Fibroblast of skin of right quadriceps (primary cell): ENCODE measurements at places on chromosomes 3 and 15.
A peak's percentile ranks its signal among the peaks of the same experiment; 100 is the strongest.

DNA sequence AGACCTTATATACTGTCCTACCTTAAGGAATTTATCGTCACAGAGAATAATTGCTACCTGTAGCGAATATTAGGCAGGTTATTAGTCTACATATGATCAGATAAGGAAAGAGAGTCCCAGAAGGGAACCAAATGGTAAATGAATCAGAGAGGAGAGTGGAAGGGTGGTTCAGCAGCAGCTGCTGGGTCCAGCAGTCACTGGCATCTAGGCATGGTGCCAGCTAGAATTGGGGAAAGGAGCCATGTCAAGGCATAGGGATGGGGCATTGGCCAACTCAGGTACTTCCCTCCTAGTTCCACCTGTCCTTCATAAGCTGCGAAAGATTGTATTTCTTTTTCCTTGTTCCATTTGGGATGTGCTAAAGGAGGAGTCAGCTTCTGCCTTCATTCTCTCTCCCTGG, 23.4 kb downstream of the HACD3 start:
- no peak for DNase-seq

- DNase-seq: no peak
Observed at GRCh38 chr3:49416867-49417266, 4.6 kb downstream of the TCTA start.

DNA sequence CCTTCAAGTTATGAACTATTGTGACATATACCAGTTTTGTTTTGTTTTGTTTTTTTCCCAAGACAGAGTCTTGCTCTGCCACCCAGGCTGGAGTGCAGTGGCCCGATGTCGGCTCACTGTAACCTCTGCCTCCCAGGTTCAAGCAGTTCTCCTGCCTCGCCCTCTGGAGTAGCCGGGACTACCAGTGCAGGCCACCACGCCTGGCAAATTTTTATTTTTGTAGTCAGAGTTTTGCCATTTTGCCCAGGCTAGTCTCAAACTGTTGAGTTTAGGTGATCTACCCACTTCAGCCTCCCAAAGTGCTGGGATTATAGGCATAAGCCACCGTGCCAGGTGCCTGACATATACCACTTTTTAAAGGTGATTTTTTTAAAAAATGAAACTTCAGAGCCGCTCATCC, 74.6 kb downstream of the ARRDC4 start:
- no peak for DNase-seq

GRCh38 chr3:65671004-65671403, 367.7 kb downstream of the MAGI1 start:
- no peak for DNase-seq

DNA sequence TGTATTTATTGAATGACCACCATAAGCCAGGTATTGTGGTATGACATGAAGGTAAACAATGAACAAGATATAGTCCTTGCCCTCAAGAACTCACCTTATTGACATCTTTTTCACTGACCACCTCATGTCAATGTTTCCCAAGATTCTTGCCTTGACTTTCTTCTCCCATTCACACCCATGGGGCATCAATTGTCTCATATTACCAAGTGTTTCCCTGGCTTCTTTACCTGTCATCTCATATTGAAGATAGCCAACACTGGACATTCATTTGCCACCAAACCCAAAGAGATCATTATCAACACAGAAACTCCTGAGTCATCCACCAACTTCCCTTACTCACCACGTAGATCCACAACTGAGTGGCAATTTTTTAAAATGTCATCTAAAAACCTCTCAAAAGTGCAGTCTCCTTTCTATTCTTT, 2.2 kb downstream of the EFHB start:
- no peak for DNase-seq

GRCh38 chr15:69578787-69579583, 126.4 kb downstream of the RPLP1 start:
- DNase-seq: no peak

GRCh38 chr3:69803681-69804270, 64.5 kb downstream of the MITF start:
- no peak for DNase-seq

GRCh38 chr15:37973856-37974255, 39.4 kb downstream of the TMCO5A start:
- peak; percentile 32 for DNase-seq

- no peak for DNase-seq
Observed at GRCh38 chr15:27278761-27279160, 307.8 kb downstream of the GABRG3 start.

GRCh38 chr15:63403254-63403945, 21.8 kb upstream of the CA12 start:
- no peak for DNase-seq

- DNase-seq: no peak
Observed at GRCh38 chr3:37864904-37865303, 3.2 kb downstream of the CTDSPL start.

- DNase-seq: peak; percentile 60
Observed at GRCh38 chr3:132641837-132642538, 17.6 kb downstream of the ACAD11 start.

- DNase-seq: no peak
Observed at GRCh38 chr3:152998591-152998990, 163.4 kb upstream of the RAP2B start.

DNA sequence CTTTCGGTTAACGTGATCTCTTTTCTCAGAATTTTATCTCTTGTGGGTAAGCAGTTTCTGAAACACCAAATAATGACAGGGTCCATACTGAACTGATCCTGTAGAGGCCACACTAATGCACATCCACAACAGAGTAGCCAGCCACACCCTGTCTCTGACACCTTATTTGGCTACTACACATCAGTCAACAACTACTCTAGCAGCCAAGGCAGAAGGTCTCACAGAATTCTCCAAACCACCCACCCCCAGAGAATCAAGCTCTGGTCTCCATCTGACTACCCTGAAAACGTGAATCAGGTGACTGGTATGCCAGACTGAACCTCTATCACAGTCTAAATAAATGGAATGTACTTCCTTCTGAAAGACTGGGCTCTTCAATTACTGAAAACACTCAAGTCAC, 38.0 kb downstream of the EDC3 start:
- DNase-seq: peak; percentile 62

GRCh38 chr3:172194702-172195406, 155.5 kb downstream of the FNDC3B start:
- DNase-seq: peak; percentile 57

GRCh38 chr3:33491721-33492120, 51.5 kb upstream of the UBP1 start:
- no peak for DNase-seq

- DNase-seq: peak; percentile 85
Observed at GRCh38 chr15:22980189-22981050, at the start of gene CYFIP1. TSS of gene CYFIP1 (minus strand) at chr15:22980368. CDS start at chr15:22947285, 33,083 bp downstream.

DNA sequence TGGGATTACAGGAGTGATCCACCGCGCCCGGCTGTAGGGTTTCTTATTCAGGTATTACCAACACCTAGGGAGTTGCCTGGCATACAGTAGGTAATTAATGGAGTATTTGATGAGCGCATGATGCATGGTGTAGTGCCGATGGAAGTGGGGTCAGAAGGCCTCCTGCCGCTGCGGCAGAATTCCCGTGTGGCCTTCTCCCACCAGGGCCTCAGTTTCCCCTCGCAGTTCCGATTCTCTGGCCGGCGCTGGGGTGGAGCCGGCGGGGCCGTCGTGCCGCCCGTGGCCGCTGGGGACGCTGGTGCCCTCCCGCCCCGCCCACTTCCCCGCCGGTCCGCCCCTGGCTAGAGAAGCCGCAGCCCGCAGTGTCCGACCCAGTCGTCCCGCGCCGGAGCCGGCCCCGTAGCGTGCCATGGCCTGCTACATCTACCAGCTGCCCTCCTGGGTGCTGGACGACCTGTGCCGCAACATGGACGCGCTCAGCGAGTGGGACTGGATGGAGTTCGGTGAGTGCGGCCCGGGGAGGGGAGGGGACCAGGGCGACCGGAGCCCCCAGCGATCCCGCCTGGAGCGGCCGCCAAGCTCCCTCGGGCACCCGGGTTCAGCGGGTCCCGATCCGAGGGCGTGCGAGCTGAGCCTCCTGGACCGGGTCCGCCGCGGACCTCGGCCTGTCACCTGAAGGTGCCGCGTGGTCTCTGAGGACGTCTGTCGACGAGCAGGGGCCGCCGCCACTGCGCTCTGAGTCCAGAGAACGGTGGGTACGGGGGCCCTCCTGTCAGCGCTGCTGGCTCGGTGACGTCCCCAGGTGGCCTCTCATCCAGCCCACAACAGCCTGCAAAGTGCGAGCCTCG, at the start of gene IRAK2:
IRAK2 (plus strand) TSS at position 374 of the 848 bp plus-strand sequence; CDS start at position 410, 36 bp downstream.
- peak; percentile 41 for DNase-seq

GRCh38 chr3:186746008-186746407, 28.8 kb downstream of the KNG1 start:
- peak; percentile 89 for DNase-seq

DNA sequence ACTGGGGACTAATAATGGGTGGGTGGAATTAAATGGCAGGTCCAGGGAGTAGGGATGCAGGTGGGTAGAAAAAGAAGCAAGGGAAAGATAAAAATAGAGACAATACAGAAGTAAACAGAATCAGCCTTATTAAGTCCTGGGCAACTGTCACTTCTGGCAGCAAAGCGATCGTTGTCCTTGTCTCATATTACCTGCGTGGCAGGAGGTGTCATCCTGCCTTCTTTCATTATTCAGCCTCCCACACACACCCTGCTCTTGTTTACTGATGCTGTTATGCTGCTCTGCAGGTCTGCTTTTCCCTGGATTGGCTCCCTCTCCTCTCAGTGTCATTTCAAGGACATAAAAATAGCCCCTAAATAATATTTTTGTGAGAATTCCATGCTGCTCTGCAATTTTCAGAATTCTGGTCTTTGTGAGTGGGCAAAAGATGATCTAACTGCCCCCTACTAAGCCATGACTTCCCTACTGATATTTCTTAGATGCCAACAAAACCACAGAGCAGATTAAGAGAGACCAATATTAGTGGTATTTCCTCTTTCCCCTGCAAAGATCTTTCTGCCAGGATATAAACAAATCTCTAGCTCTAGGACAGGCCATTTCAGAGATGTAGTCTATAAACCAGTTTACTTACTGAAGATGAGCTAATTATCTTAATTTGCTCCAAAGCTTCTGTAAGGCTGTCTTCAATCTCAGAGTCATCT, 8.5 kb downstream of the VEPH1 start:
- peak; percentile 31 for DNase-seq

- DNase-seq: peak; percentile 59
Observed at GRCh38 chr15:48681353-48681752, 35.8 kb upstream of the FBN1 start.

DNA sequence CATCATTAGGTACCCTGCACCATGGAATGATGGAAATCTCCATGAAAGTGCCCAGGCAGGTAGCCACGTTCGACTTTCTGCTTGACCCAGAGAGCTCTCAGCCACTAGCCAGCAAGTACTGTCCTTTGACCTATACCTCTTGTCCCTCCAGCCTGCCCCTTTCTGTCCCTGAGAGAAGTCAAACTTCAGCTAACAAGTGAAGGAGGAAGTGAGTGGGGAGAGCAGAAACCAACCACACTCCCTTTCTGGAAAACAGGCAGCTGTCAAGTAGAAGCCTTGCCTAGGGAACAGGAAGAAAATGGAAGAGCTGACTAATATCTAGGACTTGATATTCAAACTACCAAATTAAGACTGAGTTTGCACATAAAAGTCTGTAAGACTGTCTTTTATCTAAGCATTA, 30.3 kb upstream of the FSTL1 start:
- DNase-seq: no peak

DNA sequence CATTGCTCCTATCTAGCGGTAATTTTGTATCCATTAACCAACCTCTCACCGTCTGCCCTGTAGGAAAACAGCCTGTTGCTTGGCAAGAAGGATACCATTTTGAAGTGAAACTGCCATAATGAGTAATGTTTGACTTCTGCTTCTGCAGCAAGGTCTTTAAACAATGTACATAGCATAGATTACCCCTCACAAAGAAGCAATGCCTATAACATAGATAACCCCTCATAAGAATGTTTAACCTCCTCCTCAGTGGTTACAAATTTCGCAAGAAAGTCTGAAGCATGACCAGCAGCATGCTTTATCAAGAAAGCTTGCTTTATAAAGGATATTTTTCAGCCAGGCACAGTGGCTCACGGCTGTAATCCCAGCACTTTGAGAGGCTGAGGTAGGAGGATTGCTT, 61.2 kb upstream of the MFGE8 start:
- DNase-seq: peak; percentile 34

GRCh38 chr3:65396078-65396477, 642.6 kb downstream of the MAGI1 start:
- DNase-seq: no peak

DNA sequence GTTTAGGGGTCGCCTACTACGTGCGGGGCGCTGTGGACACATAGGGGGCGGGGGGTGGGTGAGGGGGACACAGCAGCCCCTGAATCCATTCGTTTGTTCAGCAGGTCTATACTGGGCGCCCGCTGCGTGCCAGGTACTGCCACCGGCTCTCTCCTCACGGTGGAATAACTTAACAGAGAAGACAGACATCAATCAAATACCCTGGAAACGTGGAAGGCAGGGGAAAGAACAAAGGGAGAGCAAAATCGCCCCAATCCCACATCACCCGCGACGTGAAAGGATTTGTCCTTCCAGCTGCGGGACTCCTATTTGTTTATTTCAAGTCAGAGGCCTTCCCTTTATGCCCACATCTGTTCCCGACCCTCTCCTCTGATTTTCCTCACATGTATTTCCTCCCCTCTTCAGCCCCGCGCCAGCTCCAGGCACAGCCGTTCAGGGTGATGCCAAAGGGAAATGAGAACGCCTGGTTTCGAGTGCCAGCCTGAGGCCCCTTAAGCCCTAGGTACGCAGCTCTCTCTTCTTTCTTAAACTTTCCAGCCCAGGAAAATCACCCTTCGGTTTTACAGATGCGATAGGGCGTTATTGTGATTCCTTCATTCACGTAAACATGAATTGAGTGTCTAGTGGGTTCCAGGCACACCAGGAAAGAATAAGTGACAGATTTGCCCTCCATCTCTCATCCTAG, 726 bp upstream of the PROK2 start:
- DNase-seq: no peak

- peak; percentile 87 for DNase-seq
Observed at GRCh38 chr3:31532587-31533168, at the start of gene STT3B. TSS of gene STT3B (plus strand) at chr3:31532925. CDS start at chr3:31532999, 74 bp downstream.

DNA sequence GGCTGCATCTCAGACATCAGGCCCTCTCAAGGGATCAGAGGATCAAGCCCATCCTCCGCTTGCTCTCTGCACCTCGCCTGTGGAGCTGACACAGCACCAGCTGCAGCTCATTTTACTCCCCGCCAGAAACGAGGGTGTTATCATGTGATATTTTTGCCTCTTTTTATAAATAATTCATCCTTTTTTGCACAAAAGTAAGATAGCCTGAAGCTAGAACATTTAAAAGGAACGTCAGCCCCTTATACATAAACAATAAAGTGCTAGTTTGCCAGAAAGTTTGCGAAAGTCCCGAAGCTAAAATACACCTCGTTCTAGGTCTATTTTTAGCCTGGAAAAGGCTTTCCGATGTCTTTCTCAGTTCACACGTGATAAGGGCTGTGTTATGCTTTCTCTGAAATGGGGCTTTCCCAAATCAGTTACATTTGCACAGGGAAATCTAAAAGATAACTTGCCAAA, 9.6 kb upstream of the FAM174B start:
- peak; percentile 39 for DNase-seq

GRCh38 chr3:49717211-49717958, 2.1 kb downstream of the AMIGO3 start:
- no peak for DNase-seq
